ENCODE measurements at places on chromosomes 16 and 17.

DNA sequence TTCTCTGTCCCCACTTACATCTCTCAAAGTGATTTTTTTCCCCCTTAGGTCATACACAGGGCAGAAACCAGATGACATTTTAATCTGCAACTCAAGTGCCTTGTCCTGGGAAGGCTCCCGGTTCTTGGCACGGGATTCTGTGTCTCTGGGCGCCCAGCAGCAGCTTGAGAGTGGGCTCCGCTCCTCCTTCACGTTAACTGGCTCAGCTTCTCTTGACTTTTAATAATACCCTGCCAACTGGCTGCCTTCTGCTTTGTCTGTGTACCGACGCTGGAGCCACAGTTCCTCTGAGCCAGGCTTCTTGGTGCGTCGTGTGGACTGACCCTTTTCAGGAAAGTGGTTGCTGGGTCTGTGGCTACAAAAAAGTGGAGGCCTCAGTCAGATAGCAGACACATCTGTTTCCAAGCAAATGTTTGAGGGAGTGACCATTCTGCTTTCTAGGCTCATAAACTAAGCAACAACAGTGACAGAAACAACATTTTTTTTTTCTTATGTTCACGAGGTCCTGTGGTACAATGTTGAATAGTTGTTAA, 64.9 kb downstream of the IRF8 start:
- no peak for DNase-seq

- no peak for DNase-seq
Observed at GRCh38 chr16:3541527-3542155, 35.6 kb downstream of the NLRC3 start.

DNA sequence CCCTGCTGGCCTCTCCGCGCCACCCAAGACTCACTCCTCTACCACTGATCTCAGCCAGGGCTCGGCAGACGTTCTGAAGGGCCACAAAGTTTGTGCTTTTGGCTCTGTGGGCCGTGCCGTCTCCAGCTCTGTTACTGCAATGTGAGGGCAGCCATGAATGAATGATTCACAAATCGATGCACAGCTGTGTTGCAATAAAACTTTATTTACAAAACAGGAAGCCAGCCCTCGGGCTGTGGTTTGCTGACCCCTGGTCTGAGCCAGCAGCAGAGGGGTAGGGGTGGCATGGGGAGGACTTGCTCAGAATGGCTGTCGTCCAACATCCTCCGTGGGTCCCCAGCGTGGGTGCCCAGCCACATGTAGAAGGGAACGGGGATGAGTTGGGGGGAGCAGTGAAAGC, 63.0 kb upstream of the PVALEF start:
- DNase-seq, result no peak

- peak; percentile 90 for DNase-seq
Observed at GRCh38 chr17:40355123-40355803, 9.3 kb downstream of the GJD3 start.

DNA sequence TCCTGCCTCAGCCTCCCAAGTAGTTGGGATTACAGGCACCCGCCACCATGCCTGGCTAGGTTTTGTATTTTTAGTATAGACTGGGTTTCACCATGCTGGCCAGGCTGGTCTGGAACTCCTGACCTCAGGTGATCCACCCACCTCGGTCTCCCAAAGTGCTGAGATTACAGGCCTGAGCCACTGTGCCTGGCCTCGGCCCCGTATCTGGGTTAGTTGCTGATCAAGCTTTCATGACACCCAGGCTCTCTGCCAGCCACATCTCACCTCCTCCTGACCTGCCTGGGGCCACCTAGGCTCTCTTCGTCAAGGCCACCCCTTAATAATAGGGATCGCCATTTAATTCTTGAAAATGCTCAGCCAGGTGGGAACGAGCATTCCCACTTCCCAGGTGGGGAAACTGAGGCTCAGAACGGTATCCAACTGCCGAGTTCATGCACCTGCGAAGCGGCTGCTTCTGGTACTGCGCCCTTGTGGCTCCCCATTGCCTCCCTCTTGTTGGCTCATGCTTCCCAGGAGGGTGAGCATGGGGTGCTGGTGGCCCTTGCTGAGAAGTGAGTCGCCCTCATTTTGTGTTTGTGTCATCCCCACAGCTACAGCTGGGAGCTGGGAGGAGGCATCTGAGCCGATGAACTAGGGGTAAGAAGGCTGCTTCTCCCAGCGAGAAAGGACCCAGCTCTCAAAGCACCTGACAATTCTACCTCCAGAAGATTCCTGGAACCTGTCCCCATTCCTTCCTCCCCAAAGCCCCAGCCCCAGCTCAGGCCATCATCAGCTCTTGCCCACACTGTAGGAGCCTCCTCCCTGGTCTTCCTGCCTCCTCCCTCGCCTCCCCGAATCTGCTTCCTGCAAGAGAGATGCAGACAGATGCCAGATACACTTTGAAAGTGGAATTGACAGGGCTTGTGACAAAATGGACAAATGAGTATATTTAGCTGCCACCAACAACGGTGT, 17.3 kb upstream of the SNN start:
- DNase-seq, result no peak

- no peak for DNase-seq
Observed at GRCh38 chr17:58640202-58640601, 51.6 kb downstream of the TEX14 start.

DNA sequence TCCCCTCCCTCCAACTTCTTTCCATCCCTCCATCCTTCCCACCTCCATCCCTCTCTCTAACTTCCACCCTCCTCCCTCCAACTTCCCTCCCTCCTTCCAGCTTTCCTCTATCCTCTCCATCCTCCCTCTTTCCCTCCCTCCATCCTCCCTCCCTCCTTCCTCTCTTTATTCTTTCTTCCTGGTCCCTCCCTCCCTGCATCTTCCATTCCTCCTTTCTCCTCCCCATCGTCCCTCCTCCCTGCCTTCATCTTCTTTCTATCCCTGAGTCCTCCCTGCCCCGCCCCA, 11.8 kb downstream of the CACNG4 start:
- no peak for DNase-seq

DNA sequence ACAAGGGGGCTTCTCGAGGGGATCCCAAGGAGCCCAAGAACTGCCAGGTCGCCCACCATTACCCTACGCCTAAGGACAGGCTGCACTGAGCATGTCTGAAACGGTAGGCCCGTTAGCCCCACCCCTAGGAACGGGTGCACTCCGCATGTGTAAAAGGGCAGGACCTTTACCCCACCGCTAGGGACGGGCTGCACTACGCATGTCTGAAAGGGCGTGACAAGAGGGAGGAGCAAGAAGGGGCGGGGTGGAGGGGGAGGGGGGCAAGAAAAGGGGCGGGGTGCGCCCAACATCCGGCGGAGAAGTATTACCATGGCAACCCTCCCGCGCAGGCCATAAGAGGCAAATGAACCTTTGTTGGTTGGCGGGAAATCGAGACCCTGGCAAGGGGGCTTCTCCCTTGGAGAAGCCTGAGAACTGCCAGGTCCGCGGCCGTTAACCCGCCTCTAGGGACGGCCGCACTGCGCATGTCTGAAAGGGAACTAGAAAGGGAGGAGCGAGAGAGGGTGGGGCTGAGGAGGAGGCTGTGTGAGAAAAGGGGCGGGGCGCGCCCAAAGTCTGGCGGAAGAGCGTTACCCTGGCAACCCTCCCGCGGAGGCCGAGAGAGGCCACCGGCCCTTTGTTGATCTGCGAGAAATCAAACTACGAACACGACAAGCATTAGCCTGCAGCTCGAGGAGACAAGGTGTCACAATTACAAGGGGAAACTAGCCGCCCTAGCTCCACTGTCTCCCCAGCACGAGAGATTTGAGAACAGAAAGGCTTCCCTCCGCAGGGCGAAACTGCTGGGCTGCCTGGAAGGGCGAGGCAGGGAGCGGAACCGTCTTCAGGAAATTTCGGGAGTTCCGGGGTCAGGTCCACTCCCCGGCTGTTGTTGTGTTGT, 2046.8 kb downstream of the TP53TG3F start:
- no peak for DNase-seq

DNA sequence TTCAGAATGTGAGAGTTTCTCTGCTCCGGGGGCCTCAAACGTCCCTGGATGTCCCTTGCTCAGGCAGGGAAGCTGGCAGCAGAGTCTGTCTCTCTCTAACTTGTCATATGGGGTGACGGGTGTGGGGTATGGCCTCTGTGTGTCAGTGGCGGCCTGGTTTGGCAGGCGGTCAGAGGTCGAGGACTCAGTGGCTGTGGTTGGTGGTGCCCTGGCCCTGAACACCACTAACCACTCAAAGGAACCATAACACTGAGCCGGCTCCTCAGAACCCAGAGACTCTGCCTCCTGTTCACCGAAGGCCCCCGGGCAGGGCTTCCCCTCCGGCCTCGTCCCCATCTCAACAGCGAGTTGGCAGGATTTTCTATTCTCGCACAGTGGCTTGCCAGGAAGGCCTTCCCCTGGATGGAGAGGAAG, 677 bp downstream of the P2RX1 start:
- DNase-seq, result no peak

DNA sequence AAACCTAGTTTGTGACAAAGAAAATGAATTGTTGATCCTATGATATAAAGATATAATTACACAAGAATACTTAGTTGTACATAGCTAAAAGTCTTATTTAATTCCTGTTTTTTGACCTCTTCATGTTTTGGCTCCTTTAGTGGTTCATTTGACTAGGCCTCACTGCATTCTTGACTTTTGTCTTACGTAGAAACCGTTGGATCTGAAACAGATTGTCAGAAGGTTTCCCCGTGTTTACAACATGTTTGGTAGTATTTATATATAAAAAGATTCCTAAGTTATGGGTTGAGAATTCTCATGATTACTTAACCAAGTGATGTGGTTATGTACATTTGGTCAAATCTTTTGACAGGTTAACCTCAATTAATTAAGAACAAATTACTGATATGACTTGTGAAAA, 162.8 kb downstream of the BCAS3 start:
- DNase-seq, result no peak

DNA sequence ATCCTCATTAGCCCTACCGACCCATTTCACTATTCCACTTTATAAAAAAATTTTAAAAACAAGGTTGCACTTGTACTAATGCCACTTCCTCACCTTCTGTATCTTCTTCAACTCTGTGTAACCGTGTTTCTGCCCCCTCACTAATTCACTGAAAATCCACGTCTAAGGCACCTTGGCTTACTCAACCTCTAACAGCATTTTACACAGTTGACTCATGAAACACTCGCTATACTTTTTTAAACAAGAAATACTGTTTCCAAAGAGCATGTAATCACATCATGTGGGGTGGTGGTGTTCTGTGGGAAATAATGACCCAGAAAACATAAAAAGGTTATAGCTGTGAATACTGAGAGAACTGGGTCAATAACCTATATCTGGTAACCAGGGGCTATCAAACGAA, 79.9 kb downstream of the NCOR1 start:
- no peak for DNase-seq

DNA sequence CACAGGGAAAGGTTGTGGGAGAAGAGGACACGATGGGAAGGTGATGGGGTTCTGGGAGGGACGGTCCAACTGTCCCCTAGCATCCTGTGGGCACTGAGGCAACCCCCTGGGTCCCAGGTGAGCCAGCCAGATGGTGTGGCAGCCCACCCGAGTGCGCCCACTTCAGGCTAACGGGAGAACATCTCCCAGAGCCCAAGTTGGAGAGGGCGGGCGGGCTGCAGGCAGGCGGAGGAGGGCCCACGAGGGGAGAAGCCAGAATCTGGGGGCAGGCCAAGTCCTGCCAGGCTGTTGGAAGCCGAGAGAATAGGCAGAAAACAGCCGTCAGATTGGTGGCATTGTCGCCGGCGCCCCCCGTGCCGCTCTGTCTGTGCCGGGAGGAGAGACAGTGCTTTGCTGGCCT, 13.8 kb upstream of the ABCC3 start:
- no peak for DNase-seq

- DNase-seq, result no peak
Observed at GRCh38 chr16:49359591-49359990, 14.0 kb upstream of the C16orf78 start.

- DNase-seq, result no peak
Observed at GRCh38 chr17:81406117-81406953, 11.1 kb downstream of the BAHCC1 start.

DNA sequence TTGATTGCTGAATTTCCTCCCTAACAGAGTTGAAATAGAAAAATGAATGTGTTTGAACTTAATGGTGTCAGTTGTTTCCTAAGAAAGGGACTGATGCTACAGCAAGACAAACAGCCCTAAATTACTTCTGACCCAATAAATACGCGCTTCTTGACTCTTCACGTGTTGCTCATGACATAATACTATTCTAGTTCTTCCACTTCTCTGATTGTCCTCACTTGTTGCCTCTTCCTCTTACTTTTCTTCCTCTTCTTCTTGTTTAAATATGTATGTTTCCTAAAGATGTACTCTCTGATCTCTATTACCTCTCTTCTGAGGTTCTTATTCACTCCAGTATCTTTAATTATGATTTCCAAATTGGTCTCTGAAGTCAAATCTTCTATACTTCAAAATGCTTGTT, 32.4 kb downstream of the RNF43 start:
- DNase-seq, result no peak

GRCh38 chr17:30520436-30520835, 43.2 kb downstream of the GOSR1 start:
- peak; percentile 68 for DNase-seq

DNA sequence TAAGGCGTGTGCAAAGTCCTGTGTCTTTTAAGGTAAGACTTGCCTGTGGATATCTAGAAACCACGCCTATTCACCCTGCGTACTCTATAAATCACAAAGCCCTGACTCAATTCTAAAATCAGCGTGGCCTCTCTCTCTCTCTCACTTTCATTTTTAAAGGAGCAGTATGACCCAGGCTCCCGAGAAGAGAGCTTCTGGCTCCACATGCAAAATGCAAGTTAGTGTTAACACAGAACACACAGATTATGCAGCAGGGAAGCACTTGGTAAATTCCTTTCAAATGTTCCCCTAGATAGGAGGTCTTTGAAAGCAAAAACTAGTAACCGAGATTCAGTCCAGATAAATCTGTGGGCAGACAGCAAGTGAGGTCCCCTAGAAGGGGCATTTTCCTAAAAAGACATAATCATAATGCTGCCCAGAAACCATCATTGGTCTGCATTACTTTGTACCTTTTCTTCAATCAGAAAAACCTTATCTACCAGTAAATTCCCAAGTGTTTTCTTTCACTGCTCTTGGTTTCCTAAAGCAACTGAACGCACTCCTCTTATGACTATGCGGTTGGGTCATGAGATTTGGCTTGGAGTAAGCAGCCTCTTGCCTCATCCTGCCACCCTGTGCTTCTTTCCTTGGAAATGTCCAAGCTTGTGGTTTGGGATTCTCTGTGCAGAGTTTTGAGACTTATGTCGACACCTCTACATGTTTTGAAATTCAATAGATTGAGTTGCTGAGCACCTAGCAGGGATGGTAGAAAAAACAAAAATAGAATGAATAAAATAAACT, 31.7 kb upstream of the KCNJ2 start:
- DNase-seq, result peak; percentile 75

GRCh38 chr16:55948230-55948629, 73.1 kb upstream of the CES5A start:
- no peak for DNase-seq

Data from AG08396 (cell line).